ENCODE measurements at places on chromosomes 16 and 17.
A peak's percentile ranks its signal among the peaks of the same experiment; 100 is the strongest.

- DNase-seq, result no peak
These were observed 1.1 kb upstream of the NTN1 start for GRCh38 chr17:9020096-9020823.

- no peak for DNase-seq
These were observed 12.2 kb upstream of the METRNL start for GRCh38 chr17:83067071-83067717.

DNA sequence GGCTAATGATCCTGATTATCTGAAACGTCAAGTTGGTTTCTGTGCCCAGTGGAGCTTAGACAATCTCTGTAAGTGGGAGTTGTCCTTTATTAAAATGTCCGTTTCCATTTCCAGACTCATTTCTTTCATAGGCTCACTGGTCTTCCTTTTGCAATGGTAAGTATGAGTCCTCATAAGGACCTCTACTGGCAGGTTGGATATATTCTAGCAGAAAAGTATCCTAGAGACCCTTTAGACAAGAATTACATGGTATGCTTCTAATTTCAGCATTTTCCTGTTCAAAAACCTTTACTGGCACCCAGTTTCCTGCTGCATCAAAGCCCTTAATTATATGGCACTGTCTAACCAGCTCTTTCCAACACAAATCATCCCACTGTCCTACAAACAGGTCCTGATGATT is 28.1 kb upstream of the ARL2BP start:
- DNase-seq, result no peak

- no peak for DNase-seq
These were observed 17.1 kb downstream of the PHB1 start for GRCh38 chr17:49397586-49397985.

- no peak for DNase-seq
These were observed 679.3 kb upstream of the EEF2KMT start for GRCh38 chr16:5776876-5777275.

DNA sequence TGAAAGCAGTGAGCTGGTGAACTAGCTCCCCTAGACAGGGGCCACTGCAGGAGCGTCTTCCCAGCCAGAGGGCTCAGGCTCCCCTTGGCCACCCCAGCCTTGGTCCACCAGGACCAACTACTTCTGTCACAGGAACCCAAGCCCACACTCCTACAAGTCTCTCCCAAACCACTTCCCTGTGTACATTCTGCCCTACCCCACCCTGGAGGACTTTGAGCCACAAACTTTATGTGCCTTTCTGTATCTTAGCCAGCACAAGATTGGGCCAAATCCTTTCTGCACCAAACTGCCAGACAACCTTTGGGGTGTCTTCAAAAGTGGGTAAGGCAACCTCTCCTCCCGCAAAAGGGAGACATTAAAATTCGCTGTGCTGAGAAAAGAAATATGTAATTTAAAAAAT is 31.6 kb downstream of the EFCAB5 start:
- DNase-seq, result no peak

- DNase-seq, result peak; percentile 53
These were observed 6.0 kb downstream of the HSDL1 start for GRCh38 chr16:84138824-84139627.

DNA sequence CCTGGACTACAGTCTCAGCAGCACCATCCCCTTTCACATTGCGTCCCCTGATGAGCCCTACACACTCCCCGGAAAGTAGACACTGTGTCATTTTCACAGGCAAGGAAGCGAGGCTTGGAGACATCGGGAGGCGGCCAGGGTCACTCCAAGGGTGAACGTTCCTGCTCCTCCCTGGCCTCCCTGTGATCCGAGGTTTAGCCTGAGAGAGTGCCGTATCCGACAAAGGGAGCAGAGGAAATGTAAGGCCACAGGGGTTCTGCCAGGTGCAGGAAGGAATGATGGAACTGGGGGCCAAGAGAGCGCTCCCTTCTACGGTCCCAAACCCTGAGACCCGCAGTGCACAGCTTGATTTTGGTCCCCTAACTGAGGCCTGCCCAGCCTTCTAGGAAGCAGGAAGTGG is 8.0 kb upstream of the PIK3R6 start:
- no peak for DNase-seq

- DNase-seq, result no peak
These were observed 51.2 kb upstream of the DHX40 start for GRCh38 chr17:59513934-59514841.

DNA sequence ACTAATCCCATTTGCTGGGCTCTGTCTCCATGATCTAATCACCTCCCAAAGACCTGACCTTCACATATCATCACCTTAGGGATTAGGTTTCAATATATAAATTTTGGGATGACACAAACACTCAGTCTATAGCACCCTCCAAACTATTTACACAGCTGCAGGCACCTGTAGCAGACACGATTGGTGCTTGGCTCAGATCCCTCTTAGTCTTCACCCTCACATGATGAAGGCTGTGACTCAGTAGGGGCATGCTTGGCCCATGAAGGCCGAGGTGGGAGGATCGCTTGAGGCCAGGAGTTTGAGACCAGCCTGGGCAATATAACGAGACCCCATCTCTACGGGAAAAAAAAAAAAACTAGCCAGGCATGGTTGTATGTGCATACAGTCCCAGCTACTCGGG is 73.5 kb downstream of the HS3ST2 start:
- no peak for DNase-seq

DNA sequence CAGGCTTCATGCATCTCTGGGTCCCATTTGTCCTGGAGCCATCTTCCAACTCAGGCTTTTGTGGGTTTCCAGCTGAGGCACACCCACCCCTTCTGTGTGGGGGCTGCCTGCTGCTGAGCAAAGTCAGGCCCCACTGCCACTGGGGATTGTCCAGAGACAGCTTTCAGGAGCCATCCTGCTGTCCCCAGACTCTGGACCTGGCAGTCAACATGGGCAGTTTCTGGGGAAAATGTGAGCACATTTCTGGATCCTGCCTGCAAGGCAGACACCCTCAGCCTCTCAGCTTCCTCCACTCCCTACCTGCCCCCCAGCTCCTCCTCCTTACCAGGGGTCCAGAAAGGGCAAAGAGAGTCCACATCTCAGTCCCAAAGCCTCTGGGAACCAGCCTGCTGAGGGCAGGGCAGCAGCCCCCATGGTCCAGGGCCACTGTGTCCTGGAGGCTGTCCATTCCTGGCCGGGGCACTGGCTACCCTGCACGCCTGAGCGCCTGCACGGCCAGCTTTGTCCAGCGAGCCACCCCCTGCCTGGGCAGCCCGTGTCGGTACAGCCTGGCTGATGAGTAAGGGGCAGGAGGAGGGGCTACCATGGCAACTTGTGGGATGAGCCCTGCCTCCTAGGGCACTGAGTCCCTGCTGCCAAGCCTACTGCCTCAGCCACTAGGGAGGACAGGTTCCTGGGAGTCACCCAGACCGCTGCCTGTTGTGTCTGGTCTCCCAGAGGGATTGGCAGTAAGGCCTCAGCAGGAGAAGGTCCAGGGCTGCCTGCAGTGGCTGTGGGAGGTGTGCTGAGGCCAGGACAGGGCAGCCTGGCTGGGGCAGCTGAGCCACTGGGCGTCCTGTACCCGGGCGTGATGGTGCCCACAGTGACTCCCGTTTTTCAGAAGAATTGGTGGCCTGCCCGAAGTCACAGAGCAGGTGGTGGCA is at the start of gene SLC47A2:
Gene SLC47A2 (minus strand): TSS at position 477 of the 923 bp plus-strand sequence. CDS start 29 bp downstream, at position 448.
- DNase-seq, result no peak

GRCh38 chr17:64608571-64608981 is 53.5 kb downstream of the SMURF2 start:
- no peak for DNase-seq

GRCh38 chr16:986925-987582 is 5.5 kb downstream of the SOX8 start:
- no peak for DNase-seq

DNA sequence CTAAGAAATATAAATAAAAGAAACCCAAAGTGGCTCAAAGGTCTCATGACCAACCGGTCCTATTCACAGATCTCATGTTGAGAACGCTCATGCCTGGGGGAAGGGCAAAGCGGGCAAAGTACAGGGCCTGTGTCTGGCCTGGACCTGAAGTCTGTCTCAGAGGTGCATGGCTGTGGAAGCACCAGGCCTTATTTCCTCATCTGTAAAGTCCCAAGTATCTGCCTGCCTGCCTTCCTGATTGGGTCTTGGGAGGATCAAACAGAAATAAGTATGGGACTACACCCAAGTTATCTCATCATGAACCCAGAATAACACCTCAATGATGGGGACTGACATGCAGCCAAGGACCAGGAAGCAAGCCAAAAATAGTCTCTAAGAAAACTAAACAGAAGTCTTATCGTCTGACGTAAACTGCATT is 14.2 kb downstream of the AXIN2 start:
- no peak for DNase-seq

GRCh38 chr17:73289549-73290254 is 22.1 kb downstream of the CDC42EP4 start:
- DNase-seq, result no peak

GRCh38 chr17:11490171-11490755 is 108.0 kb upstream of the DNAH9 start:
- DNase-seq, result no peak

GRCh38 chr16:24070851-24071250 is 185.3 kb upstream of the CACNG3 start:
- peak; percentile 53 for DNase-seq

GRCh38 chr17:8332688-8333087 is 7.0 kb upstream of the ODF4 start:
- DNase-seq, result no peak

DNA sequence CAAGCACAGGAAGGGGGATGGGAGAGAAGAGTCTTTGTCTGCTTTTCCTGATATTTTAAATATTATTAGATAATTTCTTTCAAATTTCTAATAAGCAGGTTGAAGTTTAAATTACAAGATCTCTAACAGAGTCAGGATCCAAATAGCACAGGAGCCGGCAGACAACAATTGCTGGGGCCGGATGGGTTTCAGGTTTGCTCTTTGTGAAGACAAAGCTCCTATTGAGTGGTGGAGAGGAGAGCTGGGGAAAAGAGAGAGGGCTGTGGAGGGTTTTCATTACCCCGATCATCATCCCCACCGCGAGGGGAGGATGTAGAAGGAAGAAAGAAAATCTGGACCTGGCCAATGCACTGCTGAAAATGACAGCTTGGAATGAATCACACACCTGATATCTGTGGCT is 197.3 kb downstream of the SOX9 start:
- no peak for DNase-seq

DNA sequence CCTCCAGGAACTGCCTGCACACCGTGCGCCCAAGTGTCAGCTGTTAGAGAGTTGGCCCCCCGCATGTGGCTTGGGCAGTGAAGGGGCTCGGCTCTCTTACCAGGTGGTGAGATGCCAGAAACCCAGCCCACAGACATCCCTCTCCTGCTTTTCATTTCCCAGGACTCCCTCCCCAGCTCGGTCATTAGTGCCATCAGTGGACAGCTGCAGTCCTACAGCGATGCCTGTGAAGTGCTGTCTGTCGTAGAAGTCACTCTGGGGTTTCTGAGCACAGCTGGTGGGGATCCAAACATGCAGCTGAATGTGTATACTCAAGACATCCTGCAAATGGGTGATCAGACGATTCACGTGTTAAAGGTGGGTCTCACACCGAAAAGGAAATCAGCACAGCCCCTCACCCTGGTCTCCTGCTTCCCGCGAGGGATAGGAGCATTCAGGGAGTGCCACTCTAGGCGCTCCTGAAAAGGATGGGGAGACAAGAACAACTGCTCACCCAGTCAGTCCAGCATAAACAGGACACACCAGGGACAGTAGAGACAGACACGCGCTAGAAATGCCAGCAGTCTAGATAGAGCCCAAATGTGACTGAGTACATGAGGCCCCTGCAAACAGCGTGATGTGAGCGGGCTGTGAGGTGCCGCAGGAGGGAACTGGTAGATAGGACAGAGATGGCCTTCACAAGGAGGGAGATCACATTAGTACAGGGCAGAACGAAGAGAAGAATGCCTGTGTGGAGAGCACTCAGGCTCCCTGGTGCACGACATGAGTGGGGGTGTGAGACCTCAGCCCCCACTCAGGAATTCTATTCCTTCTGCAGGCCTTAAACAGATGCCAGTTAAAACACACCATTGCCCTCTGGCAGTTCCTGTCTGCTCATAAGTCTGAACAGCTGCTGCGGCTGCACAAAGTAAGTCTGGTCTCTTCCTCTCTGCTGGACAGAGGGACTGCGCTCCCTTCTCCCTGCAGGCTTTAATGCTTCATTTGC is 25.7 kb upstream of the ENDOV start:
- DNase-seq, result no peak

DNA sequence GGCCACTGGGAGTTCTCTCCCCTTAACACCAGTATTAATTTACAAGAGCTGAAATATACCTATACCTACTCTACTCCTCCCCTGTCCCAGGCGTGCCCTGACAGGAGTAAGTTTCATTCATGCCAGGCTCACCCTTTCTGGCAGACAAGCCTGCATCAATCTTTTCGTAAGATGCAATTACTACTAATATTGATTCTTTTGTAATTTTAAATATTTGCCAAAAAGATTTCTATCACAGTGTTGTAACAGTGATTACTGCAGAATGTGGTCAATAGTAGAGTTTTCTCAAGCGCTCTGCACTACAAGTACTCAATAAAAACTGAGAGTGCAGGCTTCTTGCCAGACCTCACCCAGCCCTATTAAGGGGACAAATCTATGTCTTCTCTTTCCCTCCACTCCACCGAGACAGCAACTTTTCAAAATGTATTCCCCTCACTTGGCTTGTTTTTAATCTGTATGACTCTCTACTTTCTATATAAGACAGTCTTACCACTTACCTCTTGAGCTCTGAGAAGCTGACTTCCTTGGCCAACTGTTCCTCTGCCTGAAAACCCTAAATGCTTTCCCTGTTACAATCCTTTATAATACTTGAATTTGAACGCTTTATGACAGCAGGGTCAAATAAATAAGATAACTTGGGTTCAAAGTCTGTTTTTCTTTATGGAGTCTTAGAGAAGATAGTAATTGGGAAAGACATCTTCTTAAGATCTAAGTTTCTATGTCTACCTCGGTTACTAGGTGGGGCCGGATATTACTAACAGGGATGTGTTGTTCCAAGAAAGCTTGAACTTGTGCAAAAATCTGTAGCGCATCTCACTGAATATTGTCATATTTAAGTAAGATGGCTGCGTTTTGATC is at the start of gene TMIGD1:
Gene TMIGD1 (minus strand): TSS at position 555 of the 858 bp plus-strand sequence. CDS start 1,924 bp downstream, outside the sequence.
- no peak for DNase-seq

DNA sequence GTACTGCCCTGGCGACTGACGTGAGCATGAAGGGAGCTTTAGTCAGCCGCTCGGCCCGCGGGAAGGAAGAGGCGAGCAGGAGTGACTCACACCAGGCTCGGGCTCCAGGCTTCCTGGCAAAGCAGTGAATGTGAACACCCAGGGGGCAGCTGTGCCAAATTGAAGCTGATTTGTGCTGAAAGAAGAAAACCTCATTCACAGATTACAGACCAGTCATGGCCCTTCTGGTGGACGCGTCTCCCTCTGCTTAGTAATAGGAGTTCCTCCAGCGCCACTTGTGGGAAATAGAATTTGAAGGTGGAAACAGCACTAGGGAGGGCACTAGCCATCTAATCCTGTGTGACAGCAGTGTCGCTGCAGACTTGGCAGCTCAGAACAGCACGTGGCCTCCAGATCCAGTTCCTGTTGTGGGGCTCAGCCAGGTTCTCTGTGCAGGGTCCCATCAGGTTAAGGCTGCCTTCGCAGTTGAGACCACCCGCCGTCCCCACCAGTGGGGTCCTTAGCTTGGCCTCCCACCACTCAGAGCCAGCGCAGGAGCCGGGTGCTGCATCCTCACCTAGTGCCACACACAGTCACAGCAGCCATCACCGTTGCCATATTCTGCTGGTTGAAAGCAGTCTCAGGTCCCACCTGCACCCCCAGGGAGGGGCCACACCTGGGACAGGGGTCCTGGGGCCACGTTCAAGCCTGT is 164.5 kb upstream of the CHMP6 start:
- peak; percentile 41 for DNase-seq

- DNase-seq, result no peak
These were observed 31.3 kb upstream of the ABCC3 start for GRCh38 chr17:50603340-50603739.
